CD4-positive, alpha-beta T cell treated with Interleukin-1 beta for 1 hour (primary cell): ENCODE measurements at places on chromosomes 11 and 22.

- DNase-seq = no peak
Measured at GRCh38 chr22:23835484-23836144, 3.2 kb downstream of the DERL3 start.

- no peak for DNase-seq
Measured at GRCh38 chr22:31613286-31613903, 48.6 kb downstream of the PISD start.

DNA sequence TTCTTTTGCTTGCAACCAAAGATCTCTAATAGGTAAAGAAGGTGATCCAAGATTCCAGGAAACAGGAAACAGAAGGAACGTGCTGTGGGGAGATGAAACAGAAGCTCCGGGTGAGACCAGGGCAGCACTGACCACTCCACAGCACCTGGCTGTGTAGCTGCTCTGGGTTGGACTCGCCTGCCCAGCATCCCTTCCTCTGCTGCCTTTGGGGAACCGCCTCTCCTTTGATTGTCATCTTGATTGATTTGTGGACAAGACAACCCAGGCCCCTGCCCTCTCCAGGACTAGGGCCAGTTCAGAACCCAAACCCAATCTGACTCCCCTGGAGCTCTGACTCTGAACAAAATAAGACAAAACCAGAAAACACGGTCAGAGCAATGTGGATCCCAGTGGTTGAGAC, 14.7 kb upstream of the APOBEC3A start:
- no peak for DNase-seq

DNA sequence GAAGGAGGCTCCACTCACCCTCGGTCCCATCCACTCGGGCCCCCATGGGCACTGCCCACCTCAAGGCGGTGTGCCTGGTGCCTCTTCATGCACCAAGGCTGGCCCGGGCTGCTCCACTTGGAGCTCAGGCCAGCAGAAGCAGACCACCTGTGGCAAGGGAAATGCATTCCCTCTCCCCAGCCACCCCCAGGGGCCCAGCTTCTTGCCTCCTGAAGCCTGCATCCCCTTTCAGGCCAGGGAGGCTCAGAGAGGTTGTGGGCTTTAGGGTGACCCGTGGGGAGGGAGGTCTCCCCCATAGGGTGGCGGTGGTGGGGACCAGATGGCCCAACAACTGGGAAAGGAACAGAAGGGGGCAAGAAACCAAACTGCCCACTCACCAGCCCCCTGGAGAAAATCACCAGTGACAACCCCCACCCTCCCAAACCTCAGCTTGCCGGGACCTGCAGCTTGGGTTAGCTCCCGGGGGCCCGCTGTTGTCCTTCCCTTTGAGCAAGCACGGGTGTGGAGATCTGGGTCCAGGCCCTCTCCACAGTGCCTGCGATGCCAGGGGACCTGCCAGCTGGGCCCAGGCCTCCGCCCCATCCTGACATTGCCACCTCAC, 8.4 kb downstream of the CBX6 start:
- DNase-seq = no peak

DNA sequence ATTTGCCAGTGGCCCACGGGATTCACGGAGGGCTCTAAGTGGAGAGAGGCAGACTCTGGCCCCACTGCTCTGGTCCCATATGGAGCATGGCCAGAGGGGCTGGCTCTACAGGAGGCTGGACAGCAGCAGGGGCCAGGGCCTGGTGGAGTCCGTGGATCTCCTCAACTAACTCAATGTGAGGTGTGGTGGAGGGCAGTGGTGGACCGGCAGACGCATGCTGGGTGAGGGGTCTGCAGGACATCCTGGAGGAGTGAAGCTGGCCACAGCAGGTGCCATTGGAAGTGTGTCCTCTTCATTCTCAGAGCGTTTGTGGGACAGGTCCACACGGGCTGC, 15.6 kb downstream of the IGF2 start:
- no peak for DNase-seq

DNA sequence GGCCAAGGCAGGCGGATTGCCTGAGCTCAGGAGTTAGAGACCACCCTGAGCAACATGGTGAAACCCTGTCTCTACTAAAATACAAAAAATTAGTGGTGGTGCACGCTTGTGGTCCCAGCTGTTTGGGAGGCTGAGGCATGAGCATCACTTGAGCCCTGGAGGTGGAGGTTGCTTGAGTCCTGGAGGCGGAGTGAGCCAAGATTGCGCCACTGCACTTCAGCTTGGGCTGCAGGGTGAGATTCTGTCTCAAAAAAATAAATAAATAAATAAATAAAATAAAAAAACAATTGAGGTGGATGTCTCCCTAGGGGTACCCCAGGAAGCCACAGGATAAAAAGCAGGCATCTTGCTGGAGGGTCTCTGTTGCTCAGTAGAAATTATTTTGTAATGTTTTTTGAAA, 14.1 kb downstream of the PTPRJ start:
- DNase-seq = no peak

- no peak for DNase-seq
Measured at GRCh38 chr22:44298406-44299091, 14.2 kb downstream of the SHISAL1 start.

GRCh38 chr11:122069707-122070360, 46.2 kb downstream of the BLID start:
- DNase-seq = no peak

DNA sequence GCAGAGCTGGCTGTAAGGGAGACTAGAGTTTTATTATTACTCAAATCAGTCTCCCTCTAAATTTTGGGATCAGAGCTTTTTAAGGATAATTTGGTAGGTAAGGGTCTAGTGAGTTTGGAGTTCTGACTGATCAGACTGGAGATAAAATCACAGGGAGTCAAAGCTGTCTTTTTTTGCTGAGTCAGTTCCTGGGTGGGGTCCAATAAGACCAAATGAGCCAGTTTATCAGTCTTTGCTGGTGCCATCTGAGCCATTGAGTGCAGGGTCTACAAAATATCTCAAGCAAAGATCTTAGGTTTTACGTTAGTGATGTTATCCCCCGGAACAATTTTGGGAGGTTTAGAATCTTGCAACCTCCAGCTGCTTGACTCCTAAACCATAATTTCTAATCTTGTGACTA, 935.1 kb upstream of the RAG2 start:
- DNase-seq = no peak

DNA sequence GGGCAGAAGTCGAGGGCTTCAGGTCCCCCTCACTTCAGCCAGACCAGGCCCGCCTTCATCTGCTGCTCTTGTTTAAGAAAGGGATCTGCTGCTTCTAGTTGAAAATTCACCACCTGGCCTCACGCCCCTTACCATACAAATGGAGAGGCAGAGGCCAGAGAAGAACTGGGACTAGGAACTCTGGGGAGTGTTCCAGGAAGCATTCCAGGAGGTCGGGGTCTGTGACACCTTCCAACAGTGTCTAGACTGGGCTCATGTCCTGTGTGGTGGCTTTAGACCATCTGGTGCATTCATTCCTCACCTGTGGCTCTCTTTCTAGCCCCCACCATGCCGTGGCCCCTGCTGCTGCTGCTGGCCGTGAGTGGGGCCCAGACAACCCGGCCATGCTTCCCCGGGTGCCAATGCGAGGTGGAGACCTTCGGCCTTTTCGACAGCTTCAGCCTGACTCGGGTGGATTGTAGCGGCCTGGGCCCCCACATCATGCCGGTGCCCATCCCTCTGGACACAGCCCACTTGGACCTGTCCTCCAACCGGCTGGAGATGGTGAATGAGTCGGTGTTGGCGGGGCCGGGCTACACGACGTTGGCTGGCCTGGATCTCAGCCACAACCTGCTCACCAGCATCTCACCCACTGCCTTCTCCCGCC, 12.3 kb downstream of the TSKU start:
- DNase-seq = no peak

GRCh38 chr11:103997082-103997481, 39.4 kb upstream of the DDI1 start:
- DNase-seq = no peak

DNA sequence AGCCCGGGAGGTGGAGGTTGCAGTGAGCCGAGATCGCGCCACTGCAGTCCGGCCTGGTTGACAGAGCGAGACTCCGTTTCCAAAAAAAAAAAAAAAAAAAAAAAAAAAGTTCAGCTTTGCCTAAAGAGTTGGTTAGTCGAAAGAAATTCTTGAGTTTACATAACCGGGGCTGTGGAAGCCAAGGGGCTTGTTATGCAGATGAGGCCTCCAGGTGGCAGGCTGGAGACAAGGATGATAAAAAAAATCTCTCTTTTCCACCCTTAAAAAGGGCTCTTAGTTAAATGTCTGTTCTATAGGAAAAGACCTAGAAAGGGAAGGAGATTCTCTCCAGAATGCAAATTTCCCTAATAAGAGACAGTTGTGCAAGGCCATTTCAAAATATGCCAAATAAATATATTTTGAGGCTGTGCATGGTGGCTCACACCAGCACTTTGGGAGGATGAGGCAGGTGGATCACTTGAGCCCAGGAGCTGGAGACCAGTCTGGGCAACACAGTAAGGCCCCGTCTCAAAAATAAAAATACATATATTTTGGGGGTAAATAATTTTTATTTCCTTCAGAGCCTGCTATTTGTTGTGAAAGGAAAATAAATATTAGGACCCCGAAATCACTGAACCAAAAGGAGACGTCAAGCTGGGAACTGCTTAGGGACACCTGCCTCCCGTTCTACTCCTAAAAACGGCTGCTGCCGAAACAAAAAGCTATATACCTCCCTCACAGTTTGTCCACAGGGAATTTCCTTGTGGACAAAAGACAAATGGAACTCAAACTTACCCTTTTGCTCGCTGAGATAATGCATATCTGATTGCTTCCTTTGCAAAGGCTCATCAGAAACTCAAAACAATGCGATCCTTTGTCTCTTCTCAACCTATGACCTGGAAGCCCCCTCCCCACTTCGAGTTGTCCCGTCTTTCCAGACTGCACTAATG, 2.4 kb upstream of the IFITM2 start:
- peak; percentile 78 for DNase-seq

GRCh38 chr11:63939397-63939891, 642 bp downstream of the NAA40 start:
- DNase-seq = no peak

DNA sequence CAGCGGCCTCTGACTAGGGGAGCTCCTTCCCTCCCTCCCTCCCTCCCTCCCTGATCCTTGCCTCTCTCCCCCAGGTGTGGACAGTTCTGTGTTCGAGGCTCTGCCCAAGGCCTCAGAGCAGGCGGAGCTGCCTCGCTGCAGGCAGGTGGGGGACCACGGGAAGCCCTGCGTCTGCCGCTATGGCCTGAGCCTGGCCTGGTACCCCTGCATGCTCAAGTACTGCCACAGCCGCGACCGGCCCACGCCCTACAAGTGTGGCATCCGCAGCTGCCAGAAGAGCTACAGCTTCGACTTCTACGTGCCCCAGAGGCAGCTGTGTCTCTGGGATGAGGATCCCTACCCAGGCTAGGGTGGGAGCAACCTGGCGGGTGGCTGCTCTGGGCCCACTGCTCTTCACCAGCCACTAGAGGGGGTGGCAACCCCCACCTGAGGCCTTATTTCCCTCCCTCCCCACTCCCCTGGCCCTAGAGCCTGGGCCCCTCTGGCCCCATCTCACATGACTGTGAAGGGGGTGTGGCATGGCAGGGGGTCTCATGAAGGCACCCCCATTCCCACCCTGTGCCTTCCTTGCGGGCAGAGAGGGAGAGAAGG, 11.1 kb upstream of the POU2F3 start:
- DNase-seq = no peak

DNA sequence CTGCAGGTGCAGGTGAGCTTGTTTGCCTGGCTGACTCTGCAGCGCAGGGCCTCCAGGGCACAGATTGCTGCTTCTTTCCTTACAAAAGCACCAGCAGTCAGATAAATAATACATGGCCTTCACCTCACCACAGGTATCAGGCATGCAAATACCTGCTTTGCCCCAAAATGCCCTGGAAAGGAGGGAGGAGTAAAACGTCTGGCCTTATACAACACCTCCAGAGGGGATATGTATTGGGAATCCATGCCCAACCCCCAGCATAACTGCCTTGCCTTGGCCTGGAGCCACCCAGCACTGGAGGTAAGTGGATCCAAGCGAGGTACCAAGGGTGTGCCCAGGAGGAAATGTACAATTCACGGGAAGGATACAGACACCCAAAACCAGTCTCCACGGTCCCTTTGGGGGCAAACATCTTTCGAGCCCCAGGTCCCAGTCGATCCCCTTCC, 860 bp downstream of the TMEM184B start:
- DNase-seq = no peak

GRCh38 chr11:118537409-118537980, 6.5 kb downstream of the TMEM25 start:
- DNase-seq = no peak

DNA sequence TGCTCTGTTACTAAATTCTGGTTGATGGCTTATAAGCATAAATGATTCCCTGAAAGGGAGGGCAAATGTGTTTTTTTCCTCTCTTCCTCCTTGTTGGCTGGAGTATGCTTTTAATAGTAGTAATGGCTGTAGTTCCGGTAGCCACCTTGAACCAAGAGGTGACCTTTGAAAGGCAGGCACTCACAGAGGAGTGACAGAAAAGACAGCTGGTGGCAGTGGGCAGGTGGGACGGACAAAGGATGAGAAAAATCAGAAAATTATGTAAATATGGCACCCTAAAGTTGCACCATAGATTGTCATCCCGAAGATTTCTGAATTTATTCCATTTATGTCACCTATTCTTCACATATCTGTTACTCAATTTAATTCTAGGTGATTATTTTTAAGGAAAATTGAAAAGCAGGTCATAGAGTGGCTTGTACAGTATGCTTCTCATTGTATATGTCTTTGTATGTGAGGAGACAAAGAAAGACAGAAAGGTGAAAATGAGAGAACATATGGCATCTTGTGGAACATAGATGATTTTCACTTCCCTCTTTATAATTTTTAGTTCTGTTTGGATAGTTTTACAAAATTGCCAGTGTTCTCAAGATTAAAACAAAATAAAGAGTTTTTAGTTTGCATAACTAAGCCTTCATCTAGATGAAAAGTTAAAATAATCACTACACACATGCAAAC, 17.0 kb downstream of the CASP12 start:
- DNase-seq = no peak

DNA sequence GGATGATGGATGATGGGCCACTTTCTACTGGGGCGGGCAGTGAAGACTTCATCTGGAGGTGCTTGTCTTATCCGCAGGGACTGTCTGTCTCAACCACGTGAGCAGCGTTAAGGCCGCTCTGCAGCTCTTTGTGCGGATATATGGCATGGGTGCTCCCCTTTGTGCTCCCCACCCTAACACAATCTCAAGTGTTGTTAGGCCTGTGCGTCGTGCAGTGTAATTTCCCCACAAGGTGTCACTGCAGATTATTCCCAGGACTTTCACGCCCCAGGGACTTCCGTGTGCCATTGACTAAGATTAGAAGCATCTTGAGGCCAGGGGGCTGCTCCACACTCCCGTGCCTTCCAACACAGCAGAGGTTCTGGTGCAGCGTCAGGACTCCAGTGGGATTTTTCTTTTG, 65.3 kb downstream of the TBC1D22A start:
- DNase-seq = no peak

DNA sequence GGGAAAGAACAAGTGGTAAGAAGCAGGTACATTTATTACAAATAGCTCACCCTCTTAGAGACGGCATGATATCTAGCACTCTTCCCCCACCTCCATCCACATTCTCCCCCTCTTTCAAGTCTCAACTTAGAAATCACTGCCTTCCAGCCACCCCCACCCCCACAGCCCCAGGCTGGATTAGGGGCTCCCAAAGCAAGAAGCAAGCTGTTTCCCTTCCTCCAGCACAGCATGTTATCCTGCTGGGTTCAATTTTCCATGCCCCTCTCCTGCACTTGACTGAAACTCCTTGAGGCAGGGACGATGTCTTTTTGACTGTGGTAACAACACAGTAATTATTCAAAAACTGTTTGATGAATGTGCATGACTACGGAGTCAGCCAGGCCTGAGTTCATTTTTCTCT, 350.7 kb downstream of the LARGE1 start:
- no peak for DNase-seq
